ENCODE measurements at places on chromosomes 13 and 19.

DNA sequence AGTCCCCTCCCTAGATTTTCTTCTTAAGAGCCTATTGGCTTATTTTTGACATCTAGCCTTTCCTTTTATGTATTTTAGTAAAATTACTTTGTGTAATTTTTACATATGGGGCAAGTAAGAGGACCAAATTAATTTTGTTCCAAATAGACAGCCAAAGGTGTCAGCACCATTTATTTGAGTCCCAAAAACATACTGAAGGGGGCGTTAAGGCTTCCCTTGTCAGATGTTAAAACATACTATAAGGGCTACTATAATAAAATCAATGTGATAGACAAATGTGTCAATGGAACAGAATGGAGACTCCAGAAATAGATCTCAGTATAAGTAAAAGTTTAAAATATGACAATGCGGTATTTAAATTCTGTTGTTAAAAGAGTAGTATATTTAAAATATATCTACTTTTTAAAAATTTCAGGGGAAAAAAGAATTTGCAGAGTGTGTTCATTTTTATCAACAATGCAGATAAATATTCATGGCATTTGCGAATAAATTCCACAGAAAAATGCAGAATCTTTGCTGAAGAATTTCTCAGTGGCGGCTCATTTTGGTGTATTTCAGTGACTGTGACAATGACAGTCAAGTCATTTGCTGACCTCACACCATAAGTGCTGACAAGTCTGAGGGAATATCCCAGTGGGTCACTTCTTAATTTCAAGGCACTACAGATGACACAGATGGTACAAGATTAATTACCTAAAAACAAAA lies 133.7 kb downstream of the MTUS2 start:
- no peak for DNase-seq

GRCh38 chr19:31960474-31960873 lies 384.9 kb upstream of the ZNF507 start:
- no peak for DNase-seq

DNA sequence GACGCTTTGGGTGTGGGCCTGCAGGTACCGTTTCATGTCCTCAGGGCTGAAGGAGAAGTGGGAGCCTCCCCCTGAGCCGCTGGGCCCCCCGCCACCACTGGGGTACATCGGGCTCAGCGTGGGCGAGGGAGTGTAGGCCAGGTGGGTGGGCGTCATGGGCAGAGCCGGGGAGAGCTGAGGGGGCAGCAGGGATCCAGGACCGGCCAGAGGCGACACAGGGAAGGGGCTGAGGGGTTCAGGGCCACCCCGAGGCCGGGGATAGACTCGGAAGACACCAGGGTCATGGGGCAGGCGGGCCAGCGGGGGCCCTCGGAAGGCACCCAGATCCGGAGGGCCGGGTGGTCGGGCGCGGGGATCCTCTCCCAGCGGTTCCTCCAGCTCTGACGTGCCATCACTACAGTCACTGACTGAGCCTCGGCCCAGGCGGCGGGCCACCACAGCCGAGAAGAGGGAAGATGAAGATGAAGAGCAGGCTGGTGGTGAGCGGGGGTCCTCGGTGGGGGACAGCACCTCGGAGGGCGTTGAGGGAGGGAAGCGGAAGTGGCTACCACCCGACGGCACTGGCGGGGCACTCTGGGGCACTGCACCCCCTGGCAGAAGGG lies 5.7 kb downstream of the ERF start:
- DNase-seq, result no peak

GRCh38 chr19:41999071-41999877 lies 5.2 kb upstream of the ATP1A3 start:
- DNase-seq, result no peak

DNA sequence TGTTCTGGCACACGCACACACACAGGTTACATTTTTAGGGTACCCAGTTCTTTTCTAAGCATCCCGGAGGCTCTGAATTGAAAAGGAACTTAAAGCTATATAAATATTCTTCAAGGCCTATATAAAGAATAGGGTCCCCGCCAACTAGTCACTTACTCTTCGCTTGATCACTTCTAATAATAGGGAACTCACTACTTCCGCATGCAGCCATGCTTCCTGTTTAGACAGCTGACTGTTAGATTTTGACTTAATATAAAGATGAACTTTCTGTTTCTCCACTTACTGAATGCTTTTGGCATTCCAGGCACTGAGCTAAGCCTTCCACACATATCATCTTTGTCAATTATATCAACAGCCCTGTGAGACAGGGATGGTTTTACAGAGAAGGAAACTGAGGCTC lies 259.6 kb downstream of the TSHZ3 start:
- DNase-seq, result no peak

GRCh38 chr19:18278521-18279265 lies 2.7 kb downstream of the JUND start:
- DNase-seq, result no peak

DNA sequence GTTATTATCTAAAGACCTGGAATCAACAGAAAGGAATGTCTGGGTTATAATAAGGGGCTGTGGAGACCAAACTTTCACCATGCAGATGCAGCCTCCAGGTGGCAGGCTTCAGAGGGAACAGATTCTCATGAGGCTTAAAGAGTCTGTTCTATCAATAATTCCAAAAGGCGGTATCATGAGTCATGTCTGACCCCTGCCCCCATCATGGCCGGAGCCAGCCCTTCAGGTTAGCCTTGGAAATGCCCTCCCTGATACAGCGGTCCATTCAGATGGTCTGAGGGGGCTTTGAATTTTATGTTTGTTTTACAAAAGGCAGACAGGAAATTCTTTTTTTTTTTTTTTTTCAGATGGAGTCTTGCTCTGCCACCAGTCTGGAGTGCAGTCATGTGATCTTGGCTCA lies 21.7 kb upstream of the LAMP1 start:
- no peak for DNase-seq

GRCh38 chr13:112651311-112651710 lies 38.5 kb upstream of the ATP11A start:
- no peak for DNase-seq

- DNase-seq, result no peak
Measured at GRCh38 chr19:46019270-46019669, 3.6 kb downstream of the PGLYRP1 start.

GRCh38 chr13:26568132-26568815 lies 10.8 kb downstream of the WASF3 start:
- no peak for DNase-seq

GRCh38 chr13:94157705-94158218 lies 321.7 kb downstream of the DCT start:
- DNase-seq, result no peak

DNA sequence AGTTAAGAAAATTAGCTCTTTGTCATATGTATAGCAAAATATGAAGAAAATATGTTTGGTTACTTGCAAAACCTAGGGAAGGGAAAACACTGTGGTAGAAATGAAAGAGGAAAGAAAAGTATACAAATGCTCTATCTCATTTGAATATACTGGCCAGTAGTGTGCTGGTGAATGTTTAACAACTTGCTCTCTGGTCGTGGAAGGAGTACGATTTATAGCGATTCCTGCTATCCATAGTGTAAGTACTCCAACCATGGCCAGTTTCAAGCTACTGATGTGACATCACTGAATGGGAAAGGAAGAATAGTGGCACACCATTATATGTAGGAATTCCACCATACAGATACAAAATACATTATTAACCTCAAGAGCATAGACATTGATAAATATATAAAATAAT lies 9.3 kb downstream of the BORA start:
- no peak for DNase-seq

- DNase-seq, result no peak
Measured at GRCh38 chr19:11598746-11599145, 1.5 kb downstream of the ZNF627 start.

- no peak for DNase-seq
Measured at GRCh38 chr13:110331362-110331761, 24.3 kb downstream of the COL4A2 start.

- DNase-seq, result no peak
Measured at GRCh38 chr19:4454747-4455718, 2.6 kb downstream of the UBXN6 start.

- no peak for DNase-seq
Measured at GRCh38 chr19:1366899-1367870, 16.5 kb upstream of the NDUFS7 start.

- DNase-seq, result no peak
Measured at GRCh38 chr19:468587-469256, 7.9 kb upstream of the SHC2 start.

DNA sequence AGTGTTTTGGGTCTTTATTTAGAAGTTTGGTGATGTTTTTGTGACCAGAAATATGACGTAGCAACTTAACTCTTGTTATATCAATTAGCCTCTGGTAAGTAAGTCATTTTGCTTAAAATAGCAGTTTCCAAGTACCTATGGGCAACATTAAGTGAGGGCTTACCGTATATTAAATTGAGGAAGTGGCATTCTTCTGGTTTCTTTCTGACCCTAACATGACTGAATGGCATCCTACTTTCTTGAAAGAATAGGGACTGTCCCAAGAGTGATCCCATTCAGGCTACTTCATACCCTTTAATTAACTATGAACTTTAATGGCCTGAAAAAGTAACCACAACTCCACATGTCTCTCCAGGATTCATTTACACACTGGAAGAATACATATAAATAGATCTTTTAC lies 106.6 kb downstream of the MZT1 start:
- no peak for DNase-seq

- DNase-seq, result no peak
Measured at GRCh38 chr19:29040951-29041350, 172.0 kb downstream of the UQCRFS1 start.

DNA sequence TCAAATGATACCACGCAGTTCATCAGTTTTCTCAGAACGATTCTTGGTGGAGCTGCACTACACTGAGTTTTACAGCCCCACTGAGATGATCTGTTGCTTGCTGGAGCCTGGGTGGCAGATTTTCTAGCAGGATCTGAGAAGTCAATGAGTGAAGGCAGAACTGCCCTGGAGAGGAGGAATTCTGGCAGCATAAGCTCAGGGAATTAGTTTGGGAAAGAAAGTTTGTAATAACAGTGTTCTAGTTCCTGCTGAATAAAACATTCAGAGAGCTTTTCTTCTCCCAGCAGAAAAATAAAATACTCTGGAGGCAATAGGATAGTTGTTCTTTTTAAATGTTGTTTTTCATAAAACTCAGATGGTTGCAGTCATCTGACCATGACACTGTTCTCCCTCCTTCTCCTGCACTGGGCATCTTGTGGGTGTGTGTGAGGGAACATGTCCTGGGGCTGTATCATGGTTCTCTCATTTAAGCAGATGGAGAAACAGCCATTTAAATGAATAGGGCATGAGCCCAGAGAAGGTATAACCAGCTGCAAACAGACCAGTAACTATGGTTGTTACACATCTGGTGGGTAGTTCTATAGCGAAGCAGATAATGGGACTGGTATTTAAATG lies 29.6 kb downstream of the OLFM4 start:
- no peak for DNase-seq

DNA sequence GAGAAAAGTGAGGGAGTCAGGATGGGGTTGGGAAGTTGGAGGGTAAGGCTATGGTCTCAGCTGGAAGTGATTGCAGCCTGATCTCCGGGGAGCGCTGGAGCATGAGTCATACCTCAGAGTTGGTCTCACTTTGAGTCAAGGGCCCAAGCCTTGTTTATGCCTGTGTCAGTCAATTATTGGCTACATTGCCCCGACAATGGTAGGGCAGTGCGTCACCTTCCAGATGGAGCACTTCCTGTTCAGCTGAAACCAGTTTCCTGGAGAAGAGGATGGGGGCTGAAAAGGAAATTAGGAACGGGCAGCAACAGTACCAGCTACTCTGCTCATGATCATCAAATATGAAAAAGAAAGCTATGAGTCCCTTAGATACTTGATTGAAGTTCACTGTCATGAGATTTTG lies 60.4 kb downstream of the ADGRE1 start:
- no peak for DNase-seq

GRCh38 chr13:50548586-50548985 lies 294.9 kb downstream of the DLEU7 start:
- no peak for DNase-seq

DNA sequence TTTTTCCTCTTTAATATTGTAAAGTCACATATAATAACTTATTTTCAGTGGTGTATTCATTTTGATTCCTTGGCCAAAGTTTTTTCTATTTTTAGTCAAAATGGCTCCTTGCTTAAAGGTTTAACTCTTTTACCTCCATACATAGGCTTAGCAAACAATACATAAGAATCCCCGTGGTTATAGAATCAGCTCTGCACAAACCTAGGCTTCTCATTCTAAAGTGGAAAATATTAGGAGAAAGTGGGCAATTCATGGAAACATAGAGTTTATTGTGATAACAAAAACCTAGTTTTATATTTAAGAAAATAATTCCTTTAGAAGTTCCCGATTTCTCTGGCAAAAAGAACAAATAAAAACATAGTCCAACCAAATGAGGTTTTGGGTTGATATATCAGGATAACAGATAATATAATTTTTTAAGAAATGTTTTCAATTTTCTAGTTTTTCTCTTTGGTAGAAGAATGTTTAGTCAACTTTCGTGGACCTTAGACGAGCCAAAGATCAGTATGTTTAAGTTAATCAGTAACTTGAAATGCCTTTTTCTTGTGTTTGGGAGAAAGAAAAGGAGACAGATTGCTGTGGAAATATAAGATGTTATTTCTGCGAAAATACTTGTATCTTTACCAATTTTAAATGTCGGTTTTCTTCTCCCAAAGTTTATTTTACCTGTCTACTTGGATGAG lies 93.4 kb upstream of the KLF12 start:
- DNase-seq, result no peak

DNA sequence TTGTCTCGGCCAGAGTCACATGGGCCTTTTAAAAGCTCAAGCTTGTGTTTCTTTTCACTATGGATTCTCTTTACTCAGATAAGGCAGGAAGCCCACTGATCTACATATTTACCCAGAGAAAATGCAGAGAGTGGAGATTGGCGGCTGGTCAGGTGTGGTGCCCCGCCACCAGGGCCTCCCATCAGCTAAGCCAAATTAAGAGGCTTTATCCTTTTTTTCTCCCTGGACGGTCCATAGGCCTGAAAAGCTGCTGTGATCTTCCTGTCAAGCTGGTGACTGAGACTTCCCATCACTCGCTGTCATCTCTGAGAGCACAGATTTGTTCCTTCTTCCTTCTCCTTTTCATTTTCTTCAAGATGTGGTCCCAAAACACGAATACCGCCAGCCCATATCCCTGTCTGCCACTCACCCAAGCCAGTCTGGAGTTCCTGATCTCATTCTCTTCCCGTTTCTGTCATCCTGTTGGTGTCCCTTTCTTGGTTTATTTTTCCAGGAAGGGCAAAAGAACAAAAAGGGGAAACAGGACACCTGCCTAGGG lies 1.9 kb downstream of the SAFB start:
- no peak for DNase-seq

GRCh38 chr13:38758277-38758676 lies 71.4 kb downstream of the FREM2 start:
- no peak for DNase-seq

- DNase-seq, result no peak
Measured at GRCh38 chr13:113903912-113904311, 40.0 kb upstream of the GAS6 start.
